ENCODE measurements at places on chromosomes 16 and 17.

GRCh38 chr16:13077816-13078215, 176.4 kb downstream of the SHISA9 start:
- DNase-seq = no peak

DNA sequence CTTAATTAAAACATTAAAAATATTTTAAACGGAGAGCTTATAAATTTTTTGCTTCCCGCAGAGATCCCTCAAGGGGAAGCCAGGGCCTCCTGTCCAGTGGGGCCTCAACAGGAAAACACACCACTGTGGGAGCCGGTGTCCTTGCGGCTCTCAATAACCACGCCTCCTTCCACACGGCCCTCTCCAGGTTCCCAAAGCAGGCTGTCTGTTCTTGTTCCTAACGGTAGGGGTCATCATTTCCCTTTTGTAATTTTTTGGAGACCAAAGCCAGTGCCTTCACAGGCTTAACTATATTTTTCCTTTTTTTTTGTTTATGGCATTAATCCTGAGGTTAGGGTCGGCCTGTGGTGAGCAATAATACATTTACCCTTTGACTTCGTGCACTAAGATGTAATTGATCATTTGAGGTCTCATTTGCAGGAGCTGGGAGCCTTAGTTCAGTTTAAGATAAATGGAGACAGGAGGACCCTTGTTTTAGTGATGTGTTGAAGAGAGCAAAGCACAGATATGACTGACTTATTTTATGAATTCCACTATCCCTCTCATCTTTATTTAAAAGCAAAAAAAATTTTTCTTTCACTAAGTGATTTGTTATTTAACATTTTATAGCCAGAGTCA, 77.5 kb upstream of the N4BP1 start:
- peak; percentile 58 for DNase-seq

DNA sequence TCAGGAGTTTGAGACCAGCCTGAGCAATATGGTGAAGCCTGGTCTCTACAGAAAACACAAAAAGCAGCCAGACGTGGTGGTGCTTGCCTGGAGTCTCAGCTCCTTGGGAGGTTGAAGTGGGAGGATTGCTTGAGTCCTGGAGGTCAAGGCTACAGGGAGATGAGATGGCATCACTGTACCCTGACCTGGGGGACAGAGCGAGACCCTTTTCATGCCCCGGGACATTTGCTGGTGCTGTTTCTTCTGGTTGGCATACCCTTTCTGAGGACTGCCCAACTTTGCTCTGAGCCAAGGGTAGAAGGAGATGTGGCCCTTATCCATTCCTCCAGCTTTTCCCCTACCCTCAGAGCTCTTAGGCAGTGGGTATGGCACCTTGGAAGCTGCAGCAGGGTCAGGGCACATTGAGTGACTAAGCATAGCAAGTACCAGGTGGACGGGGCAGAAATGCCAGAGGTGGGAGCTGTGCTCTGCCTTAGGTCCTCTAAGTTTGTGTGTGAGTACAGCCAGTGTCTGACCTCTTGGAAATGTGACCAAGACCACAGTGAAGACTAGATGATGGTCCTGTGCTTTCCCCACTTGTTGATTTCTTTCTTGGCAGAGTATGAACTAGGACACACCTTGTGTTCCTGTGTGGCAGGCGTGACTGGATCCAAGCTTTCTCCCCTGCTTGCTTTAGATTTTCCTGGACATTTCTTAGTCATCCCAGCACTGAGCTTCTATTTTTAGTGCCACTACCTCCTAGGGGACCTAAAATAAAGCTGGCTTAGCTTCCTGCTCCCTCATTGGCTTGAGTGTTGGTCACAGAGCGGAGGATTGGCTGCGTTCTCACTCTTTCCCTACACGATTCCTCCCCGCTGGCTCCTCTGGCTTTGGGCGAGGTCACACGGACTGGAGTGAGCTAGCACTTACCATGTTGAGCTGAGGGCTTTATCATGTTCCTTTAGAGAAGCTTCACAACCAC, 9.9 kb upstream of the EDC4 start:
- DNase-seq = no peak

- no peak for DNase-seq
Measured at GRCh38 chr16:24645739-24646645, 83.5 kb upstream of the TNRC6A start.

DNA sequence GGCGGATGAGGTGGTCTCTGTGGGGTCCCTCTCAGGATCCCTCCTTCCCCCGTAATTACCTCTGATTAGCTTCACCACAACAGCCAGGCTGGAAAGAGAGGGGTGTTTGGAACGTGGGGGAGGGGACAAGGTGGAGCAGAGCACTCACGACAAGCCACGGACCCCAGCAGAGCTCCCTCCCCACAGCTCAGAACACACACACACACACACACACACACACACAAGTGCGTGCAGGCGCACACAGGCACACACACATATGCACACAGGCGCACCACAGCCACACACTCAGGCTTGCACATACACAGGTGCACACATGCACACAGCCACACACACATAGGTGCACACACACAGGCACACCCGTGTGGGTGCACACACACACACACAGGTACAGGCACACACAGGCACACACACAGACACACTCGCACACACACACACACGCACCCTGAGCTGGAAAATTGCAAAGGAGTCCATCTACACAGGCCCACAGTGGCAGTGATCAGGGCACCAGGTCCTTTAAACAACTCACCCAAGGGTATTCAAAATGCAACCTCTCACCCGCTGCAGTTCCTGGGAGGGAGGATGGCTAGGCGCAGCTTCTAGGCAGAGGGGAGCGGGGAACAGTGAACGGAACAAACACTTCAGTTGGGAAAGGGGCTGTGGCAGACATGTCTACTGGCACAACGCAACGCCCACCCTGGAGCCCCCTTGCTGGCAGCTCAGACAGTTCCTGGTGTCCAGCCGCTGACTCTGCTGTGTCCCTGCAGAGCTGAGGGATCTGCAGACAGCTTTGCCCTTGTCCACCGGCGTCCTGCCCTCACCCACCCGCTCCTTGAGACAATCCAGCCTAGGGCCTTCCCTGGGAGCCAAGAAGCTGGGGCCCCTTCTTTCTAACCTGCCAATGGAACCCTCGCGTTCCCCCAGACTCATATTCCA, 59.9 kb upstream of the DLX4 start:
- no peak for DNase-seq

- no peak for DNase-seq
Measured at GRCh38 chr16:19707569-19708295, 10.3 kb downstream of the KNOP1 start.

GRCh38 chr17:34916120-34916519, 45.1 kb downstream of the CCT6B start:
- no peak for DNase-seq

- DNase-seq = no peak
Measured at GRCh38 chr17:602436-602835, 112.2 kb downstream of the VPS53 start.

DNA sequence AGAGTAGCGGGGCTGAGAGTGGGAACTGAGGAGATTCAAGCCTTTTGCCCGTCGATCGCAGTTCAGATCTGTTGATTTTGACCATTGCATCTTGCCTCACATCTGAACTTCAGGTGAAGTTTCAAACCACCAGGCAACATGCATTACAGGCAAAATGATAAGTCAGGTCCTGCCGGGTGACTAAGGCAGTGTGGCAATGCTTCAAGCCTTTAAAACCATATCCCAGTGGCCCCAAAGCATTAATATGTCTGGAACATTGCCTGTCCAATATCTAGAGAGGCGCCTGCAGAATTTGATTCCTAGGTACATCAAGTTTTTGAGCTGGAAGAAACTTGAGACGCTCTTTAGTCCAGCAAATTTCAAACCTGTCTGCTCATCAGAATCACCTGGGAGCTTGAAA, 502.8 kb downstream of the MAF start:
- DNase-seq = no peak

- no peak for DNase-seq
Measured at GRCh38 chr17:45411348-45412105, 21.1 kb downstream of the ARHGAP27 start.

GRCh38 chr17:1264196-1264595, 6.0 kb upstream of the BHLHA9 start:
- no peak for DNase-seq

- DNase-seq = no peak
Measured at GRCh38 chr17:36135465-36135864, 31.8 kb downstream of the CCL4 start.

Measured in NCI-H774 (cell line).